T-helper 17 cell (primary cell): ENCODE measurements at places on chromosomes 4 and X.

DNA sequence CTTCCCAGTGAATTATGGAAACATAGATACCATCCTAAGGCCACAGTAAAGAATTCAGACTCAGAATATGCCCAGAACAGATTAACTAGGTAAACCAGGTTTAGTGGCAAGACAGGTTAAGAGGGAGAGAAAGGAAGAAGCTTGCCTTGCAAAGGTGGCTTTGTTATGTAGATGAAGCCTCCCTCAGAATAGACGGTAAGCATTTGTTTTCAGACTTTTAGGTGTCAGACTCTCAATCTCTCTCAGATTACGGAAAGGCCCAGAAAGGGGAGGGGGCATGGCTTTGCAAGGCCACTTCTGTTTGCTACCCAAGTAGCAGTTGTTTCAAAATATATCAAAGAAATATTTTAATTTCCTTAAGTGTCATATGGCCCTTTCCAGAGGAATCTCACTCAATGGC, 457.1 kb upstream of the BOD1L1 start:
- DNase-seq, result no peak

DNA sequence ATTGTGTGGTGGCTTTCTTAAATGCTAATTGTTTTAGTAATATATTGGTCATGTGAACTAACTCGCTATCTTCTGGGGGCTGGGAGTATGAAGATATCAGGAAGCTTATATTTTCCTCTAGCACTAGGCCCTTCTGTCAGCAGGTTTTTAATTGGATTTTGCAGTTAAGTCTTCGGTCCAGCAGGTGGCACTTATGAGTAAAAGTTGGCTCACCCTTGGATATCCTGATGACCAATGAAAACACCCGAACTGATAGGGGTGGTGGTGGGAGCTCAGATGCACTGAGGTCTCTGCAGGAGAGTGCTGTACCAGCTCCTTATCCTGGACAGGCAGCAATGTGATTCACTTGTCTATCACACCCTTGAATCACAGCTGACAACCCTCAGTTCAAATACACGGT, 1365.8 kb upstream of the DIAPH2 start:
- no peak for DNase-seq

DNA sequence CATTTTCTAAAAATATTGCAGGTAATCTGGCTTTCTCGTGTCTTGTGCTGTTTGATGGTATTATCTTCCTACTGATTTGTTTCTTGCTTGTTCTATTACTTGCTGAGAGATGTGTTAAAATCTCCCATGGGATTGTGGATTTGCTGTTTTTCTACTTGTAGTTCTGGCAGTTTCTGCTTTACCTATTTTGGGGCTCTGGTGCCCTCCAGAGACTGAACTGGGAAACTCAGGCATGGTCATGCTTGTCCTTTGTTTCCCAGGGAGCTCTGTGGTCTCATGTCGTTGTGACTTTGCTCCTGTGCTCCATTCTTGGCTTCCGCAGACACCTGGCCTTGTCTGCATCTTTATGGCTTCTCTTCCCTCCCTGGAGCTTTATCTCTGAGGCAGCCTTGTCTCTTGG, 39.5 kb downstream of the NSD2 start:
- no peak for DNase-seq

GRCh38 chrX:135931644-135932487, 38.4 kb downstream of the SAGE1 start:
- no peak for DNase-seq

GRCh38 chrX:24391389-24391788, 30.9 kb downstream of the SUPT20HL1 start:
- no peak for DNase-seq

GRCh38 chrX:12950851-12951594, 23.9 kb upstream of the TMSB4X start:
- DNase-seq, result peak; percentile 52

GRCh38 chrX:65644621-65645289, 22.7 kb upstream of the MSN start:
- DNase-seq, result no peak

- no peak for DNase-seq
These were observed 33.8 kb downstream of the CRLF2 start for GRCh38 chrX:1178580-1179057.

GRCh38 chr4:44583393-44583792, 68.0 kb downstream of the YIPF7 start:
- no peak for DNase-seq

- no peak for DNase-seq
These were observed 3.1 kb upstream of the MSX1 start for GRCh38 chr4:4856071-4857000.

GRCh38 chr4:105215609-105216313, 69.1 kb downstream of the TET2 start:
- DNase-seq, result no peak

DNA sequence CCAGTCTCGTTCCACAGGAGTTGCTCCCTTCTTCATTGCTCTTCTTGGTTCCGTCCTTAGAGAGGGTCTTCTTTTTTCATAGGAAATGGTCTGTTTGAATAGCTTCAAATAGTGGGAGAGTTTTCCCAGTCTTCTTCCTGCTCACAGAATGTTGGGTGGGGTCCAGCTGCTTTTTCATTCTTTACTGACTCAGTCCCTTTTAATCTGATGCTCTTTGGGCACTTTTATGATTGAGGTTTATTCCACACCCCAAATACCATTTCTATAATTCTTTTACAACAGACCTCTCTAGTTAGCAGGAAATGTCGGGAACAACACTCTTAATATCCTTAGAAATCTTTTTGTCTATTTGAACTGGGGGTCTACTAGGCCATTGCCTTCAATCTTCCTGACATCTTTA, 239.5 kb downstream of the PRDM5 start:
- no peak for DNase-seq

DNA sequence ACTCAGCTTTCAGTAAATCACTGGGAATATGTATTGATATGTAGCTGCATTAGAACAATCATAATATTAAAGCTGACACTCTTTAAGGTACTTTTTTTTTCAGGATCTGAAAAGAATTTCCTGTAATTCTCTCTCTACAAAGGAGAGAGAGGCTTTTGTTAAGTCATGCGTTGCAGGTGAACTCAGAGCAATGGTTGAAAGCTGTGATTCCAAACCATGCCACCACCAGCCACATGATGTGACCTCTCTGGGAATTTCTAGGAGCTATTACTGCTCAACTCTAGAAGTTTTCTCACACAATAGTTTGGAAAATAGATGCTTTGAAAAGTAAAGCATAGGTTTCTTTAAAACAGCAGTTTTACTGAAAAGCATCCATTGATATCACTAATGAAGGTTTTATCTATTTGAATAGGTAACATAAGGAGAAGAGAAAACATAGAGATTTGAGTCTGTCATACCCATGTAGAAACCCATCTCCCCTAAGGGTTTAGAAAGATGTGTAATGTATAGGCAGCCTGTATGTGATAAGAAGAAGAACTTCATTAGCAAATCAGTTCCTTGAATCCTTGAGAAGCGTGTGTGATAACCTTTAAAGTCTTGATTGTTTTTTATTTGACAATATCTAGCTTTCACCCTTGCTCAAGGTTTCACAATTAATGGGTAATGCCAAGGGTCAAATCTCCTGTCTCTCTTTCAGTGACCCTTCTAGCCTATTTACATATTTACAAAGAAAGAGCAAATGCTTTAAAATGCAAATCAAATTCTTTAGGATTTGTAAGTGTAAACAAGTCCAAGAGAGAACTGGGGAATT, 161.0 kb upstream of the ANKRD50 start:
- DNase-seq, result no peak

- DNase-seq, result no peak
These were observed 75.8 kb upstream of the NHS start for GRCh38 chrX:17299206-17299605.

GRCh38 chr4:37490391-37491347, 195.5 kb downstream of the RELL1 start:
- DNase-seq, result no peak

- no peak for DNase-seq
These were observed 13.3 kb downstream of the YIPF7 start for GRCh38 chr4:44638091-44638490.

GRCh38 chr4:10879411-10880110, 195.0 kb upstream of the CLNK start:
- DNase-seq, result no peak

DNA sequence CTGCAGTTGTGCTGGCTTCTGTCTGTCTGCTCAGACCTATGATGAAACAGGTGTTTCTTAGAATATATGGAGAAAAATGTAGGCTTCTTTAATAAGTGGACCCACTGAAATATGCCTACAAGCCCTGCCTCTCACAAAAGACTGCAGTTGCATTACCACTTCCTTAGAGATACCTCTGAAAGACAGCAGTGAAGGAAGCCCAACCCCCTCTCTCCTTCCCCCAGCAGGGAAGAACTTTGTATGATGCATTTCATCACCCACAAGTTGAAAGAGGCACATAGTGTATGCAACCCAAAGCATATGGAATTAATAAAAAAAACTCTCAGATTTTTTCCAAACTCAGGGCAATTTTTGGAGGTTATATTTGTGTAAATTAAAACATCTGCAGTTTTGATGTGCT, 916.7 kb downstream of the TECRL start:
- no peak for DNase-seq

DNA sequence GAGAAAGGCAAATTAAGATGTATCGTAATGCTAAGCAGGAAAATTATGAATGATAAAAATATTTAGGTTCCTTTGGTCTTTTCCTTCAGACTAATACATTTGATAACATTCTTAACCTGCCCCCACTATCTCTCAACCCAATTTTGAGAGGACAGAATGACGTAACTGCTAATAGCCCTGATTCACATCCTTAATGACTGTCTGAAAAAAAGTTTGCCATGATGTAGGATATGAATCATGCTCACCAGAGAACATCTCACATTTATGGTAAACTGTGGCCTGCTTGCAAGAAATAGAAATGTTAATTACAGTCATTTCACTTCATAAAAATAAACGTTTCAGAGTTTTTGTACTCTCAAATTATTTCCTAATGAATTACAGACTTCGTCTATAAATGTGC, 128.0 kb upstream of the VEGFC start:
- DNase-seq, result no peak

DNA sequence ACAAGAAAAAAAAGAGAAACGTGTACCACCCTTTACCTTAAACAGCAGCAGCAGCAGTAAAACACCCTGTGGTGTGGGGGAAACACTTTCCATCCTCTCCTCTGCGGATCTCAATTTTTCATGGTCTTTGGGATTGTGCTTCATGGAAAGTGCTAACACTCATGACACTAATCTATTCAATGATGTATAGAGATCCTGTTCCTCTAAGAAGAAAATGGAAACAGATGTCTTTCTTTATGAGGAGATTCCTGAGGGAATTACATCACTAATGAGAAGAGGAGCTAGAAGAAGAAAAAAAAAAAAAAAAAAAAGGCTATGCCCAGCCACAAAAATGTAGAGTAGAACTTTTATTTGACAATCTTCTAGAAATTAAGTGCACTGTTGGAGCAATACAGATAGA, 62.9 kb upstream of the NDST3 start:
- DNase-seq, result no peak

- no peak for DNase-seq
These were observed 72.2 kb upstream of the STOX2 start for GRCh38 chr4:183832776-183833450.

GRCh38 chr4:8205241-8205707, 6.2 kb downstream of the SH3TC1 start:
- no peak for DNase-seq

DNA sequence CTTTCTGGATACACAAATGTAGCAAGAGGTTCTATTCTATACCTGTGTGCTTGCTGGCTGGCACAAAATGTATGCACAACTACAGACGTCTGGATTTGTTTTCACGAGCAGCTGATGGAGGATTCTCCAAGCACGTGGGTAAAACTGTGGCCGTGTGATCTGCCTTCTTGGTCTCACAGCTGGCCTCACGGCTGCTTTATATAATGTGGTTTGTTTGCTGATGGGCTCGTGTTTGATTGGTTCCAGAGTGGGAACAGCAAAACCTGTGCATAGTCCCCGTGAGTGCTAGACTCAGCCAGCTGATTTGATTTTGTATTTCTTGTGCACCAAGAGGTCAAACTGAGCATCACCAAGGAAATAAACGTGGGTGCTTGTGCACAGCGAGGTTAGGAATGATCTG, 262.6 kb upstream of the RPS6KA3 start:
- no peak for DNase-seq

- no peak for DNase-seq
These were observed 100.7 kb upstream of the MAMLD1 start for GRCh38 chrX:150262456-150262855.

DNA sequence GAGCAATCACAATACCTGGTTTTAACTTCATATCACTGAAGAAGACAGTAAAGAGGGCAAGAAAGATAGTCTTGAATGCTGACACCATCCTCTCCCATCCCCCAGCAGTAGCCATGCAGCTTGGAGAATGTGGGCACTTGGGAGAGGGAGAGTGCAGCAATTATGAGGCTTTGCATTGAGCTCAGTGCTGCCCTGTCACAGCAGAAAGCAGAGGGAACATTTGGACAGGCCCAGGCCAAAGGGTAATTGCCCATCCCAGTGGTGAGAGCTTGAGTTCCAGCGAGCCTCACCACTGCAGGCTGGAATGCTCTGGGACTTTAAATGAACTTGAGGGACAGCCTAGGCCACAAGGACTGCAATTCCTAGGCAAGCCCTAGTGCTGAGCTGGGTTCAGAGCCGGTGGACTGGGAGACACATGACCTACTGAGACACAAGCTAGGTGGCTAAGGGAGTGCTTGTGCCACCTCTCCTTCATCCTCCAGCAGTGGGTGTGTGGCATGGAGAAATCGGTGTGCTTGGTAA, 36.3 kb downstream of the CORIN start:
- no peak for DNase-seq

GRCh38 chr4:142812091-142812490, 34.0 kb downstream of the INPP4B start:
- no peak for DNase-seq
